Stimulated activated CD8-positive, alpha-beta memory T cell treated with anti-CD3 and anti-CD28 coated beads, Interleukin-15, amount 100 ng/mL, for 48 hours (primary cell): ENCODE measurements at places on chromosomes 2 and 18.

- no peak for DNase-seq
Measured at GRCh38 chr2:201964631-201965206, 68.9 kb upstream of the FZD7 start.

- DNase-seq = no peak
Measured at GRCh38 chr2:162480067-162480466, 136.1 kb downstream of the GCA start.

DNA sequence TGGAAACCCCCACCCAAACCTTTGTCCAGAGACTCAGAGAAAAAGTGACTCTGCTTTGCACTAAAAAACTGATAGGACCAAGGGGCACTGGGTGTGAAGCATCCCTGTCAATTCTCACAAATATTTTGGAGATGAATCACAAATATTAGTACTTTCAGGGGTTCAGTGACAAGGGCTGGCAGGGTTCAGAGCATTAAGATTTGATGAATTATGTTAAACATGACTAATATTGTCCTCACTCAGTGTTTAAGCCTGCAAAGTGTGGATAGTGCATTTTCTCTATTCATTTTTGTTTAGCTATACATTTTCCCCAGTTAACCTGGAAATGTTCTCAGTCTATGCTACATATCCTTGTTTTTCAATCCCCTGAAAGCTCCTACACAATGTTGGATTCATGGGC lies 65.3 kb upstream of the CCDC68 start:
- no peak for DNase-seq

- DNase-seq = no peak
Measured at GRCh38 chr2:212271583-212271982, 267.0 kb downstream of the ERBB4 start.

DNA sequence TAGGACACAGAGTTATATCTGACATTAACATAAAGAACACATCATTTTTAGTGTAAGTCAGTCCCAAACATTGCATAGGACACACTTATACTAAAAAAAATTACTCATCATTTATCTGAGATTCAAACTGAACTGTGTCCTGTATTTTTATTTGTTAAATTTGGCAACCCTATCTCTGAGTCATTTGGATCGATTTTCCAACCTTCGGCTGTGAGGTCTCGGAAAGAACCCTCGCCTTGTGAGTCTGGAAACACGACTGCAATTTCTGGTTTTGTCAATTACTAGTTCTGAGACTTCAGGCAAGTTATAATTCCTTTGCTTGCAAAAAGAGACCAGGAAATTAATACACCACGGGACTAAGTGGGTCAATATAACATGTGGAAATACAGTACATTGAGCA lies 14.0 kb downstream of the ATP8B1 start:
- DNase-seq = no peak

DNA sequence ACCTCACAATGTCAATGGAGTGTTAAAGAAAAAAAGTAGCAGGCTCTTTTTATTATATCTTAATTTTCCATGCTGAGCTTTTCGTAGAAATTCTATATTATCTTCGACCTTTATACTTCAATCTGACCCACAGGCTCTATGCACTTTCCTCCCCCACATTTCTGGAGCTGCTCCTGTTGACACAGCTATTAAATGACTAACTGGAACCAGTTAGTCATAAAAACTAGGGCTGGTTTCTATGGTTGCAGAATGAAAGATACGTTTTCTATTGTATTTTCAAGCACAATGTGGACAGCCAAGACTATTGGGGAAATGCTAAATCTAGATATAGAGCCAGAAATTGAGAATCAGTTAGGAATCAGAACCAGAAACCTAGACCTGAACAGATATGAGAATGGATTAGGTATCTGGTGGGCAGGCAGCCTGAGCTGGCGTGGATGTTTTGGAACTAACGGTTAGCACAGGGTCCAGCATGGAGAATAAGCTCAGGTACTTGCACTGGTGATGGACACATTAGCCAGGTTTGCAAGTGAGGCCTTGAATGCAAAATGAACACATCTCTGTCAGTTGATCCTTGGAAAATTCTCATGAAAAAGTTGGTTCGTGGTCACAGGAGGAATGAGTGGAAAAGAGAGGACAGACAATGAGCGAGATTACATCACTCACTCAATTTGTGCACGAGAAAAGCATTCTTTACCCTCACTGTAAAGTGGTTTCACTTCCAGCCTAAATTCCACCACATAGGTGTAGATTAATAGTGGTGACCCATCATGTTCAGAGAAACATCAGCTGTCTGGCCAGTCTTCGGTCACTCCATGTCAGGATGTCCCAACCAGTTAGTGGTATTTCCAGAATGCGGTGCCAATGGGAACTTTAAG lies 144.6 kb upstream of the EPHA4 start:
- no peak for DNase-seq

- no peak for DNase-seq
Measured at GRCh38 chr2:215917953-215918620, 95.3 kb downstream of the MREG start.

- DNase-seq = no peak
Measured at GRCh38 chr18:23212161-23212560, 76.9 kb downstream of the CABLES1 start.
